ENCODE measurements at places on chromosomes 4 and X.

- no peak for DNase-seq
These were observed 135.0 kb downstream of the AWAT2 start for GRCh38 chrX:69914781-69915180.

- DNase-seq, result no peak
These were observed 4.4 kb upstream of the HTATSF1 start for GRCh38 chrX:136493011-136493410.

DNA sequence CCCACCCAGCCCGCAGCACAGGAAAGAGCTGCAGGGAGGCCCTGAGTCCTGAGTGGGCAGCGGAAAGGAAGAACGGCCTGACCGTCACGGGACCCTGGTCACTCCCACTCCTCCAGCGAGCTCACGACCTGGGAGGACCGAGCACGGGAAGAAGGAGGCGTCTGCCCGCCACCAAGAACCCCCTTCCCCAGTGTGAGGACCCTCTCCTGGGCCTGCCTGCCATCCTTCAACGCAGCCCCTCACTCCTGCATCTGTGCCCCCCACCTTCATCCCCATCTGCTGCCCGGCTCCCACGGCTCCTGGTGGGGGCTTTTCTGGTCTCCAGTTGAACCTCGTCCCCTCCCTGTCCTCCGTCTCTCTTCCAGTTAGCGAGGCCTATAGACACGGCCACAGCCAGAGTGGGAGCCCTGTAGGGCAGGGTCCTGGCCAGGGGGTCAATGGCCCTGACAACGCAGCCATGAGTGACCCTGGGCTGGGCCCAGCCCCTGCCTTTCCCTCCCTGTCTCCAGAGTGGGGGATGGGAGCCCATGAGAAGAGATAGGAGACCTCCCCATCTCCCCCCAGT is 41.3 kb upstream of the MXD4 start:
- DNase-seq, result no peak

DNA sequence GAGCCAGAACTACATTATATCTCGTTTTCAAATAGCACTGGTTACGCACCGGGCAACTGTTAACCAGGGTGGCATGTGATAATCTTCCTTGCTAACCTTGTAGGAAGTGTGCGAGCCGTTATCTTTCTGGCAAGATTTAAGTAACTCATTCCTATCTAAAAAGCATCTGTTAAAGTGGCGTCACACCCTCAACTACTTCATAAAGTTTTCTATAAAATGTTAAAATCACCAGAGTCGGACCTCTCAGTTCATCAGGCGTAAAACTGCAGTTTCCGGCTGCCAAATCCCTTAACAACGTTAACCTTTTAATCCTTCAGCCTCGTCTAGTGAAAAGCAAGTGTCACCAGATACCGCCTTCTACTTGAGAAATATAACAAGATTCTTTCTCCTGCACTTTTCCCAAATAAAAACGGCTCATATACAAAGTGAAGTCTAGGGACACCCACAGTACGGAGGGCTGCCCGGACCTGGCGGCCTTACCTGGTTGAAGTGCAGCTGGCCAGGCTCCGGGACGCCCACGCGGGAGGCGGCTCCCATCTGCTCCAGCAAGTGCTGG is 1.2 kb downstream of the SLC39A8 start:
- DNase-seq, result no peak

DNA sequence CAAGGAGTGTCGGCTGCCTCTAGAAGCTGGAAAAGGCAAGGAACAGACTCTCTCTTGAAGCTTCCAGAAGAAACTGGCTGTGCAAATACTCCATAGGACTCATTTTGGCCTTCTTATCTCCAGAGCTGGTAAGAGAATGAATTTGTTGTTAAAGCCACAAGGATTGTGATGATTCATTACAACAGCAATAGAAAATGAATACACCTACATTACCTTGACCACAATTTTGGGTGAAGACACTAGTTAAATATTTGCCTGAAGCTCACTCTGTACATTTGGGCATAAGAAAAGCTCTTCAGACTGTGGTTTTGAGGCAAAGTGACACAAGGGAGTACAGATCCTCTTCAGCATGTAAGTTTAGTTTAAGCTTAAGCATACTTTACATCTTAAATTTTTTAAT is 134.5 kb upstream of the TLL1 start:
- DNase-seq, result no peak

GRCh38 chr4:182286931-182287330 is 43.7 kb downstream of the TENM3 start:
- no peak for DNase-seq

GRCh38 chr4:56649445-56650261 is 31.4 kb downstream of the HOPX start:
- DNase-seq, result peak; percentile 67

DNA sequence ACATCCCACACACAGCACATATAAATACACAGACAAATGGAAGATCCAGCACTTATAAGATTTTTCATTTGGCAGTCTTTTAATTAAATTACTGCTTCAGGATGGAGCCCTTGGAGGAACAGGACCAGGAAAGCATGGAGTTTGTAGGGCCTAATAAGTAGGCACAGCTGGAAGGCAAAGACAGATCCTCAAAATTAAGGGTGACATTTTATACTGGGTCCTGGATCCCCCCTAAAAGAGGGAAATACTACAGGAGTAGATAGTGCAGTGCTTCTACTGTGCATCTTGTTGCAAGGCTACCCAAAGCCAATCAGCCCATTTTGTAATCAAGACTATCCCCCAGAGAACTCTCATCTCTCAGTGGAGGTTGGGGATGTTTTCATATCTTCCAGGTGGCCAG is 1860.7 kb upstream of the PCDH10 start:
- no peak for DNase-seq

DNA sequence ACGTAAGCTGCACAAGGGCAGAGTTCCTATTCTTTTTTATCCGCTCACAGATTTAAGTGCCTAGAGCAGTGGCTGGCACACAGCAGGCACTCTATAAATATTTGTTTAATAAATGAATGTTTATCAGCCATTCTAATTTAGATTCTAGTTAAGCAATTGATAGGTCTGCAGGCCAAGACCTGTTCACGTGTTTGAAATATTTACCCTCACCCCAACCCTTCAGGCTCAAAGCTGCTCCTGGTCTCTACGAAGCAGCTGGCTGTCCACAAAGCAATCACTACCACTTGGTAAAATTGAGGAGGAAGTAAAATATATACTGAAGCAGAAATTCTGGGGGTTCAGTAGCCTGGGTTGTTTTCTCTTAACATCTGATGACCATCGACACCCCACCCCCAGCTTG is 158.1 kb downstream of the MGST2 start:
- DNase-seq, result no peak

DNA sequence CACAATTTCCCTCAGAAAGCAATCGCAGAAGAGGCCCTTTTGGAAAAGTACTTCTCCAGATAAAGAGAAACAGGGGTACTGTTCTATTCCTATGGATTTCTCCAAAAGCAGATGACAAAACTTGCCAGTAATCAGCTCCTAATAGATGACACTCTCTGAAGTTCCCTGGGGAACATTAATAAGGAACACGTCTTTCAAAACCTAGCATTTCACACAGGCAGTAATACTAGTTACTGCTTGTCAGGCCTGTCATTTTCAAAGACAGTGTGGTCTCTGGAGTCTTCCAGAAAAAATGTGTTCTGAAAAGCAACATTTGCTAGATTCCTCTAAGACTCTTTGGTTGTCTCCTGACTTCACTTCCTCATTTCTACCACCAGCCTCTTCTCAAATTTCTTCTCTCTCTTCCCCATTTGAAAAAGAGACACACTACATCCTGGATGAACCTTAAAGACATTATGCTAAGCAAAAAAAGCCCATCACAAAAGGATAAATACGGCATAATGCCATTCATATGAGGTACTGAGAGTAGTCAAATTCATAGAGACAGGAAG is 47.3 kb downstream of the CHRDL1 start:
- DNase-seq, result peak; percentile 25

DNA sequence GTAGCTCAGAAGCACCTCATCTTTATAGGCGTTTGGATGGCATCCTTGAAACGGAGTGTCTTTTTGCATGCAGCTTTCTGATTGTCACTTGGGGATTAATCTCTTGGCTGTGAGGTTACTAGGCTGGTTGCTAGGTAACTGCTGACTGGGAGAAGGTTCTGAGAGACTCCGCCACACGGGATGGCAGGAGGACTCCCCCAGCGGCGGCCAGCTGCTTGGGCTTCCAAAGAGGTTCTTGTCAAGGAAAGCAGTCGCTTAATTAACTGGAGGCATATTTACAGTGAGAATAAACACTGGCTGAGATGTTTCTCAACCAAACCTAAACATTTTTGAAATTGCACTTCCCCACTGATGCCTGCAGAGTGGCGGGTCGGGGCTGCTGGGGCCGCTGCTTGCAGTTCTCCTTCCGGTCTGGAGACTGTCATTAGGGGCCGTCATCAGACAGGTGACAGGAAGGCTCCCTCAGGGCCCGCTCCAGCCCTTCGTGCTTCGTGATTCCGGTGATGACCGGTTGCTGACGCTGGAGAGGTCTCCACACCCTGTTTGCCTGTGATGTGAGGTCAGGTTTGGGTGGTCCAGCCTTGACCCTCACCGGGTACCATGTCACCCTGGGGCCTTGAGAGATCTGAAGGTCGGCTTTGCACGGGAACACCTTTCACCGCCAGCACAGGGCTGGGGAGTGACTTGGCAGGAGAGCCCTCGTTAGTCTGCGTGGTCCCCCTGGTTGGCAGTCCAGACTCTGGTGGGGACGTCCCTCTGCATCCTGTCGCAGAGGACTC is 9.1 kb downstream of the NSG1 start:
- no peak for DNase-seq

GRCh38 chr4:53015681-53016080 is 153.6 kb downstream of the RASL11B start:
- peak; percentile 38 for DNase-seq

DNA sequence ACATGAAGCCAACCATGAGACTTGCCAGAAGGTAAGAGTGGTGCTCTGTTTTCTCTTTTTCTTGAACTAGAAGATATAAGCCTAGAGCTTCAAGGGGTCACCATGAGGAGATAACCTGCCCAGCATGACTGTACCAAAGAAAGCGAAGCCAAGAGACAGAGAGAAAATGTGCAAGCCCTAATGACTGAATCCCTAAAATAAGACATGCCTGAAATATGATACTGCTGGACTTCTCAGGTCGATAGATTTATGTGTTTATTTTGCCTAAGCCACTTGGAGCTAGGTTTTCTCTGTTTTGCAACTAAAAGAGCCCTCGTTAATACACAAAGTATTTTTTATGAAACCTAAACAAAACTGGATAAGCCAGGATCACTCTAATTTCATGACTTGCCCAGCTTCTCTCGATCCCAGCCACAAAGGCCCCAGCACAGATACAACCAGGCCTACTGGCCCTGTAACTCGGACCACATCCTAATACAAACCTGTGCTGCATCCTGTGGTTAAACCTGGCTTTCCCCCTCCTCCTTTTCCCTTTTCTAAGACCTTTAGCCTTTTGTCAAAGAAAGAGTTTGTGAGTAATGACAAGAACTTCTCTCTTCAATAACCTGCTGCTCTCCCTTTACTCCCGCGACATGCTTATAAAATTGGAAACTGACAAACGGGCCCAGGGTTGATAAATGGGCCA is 185.8 kb downstream of the APBB2 start:
- DNase-seq, result no peak

DNA sequence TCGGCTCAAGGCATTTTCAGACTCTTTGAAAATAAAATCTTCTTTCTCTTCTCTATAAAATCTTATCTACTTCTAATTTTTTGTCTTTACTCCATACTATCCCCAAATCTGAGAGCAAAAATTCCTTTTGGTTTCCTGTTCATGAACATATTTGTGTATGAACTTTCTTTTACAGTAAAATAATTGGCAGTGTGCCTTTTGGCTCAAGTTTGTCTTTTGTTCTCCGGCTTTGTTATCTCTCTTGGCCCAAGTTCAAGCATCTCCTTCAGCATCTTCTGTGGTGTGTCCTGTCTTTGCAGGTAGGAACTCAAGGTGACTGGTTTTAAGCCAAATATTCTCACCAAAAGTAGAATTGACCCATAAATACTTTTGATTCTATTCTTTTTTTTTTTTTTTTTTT is 276.6 kb upstream of the FAT1 start:
- DNase-seq, result no peak

DNA sequence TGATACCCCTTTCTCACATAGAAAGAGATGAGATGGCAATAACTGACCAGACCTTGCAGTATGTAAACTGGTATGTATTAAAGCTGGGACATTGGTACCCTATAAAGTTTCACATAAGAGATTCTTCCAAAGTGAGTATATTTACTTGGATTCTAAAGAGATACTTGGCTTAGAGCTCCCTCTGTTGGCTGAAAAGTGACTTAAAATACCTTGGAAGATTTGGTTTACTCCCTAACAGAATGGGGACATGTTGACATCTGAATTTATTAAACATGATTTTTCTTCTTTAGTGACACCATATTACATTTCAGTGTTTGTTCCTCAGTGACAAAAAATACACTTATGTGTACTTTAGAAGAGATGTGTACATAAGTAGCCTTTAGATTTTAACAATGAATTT is 47.9 kb upstream of the RGN start:
- peak; percentile 79 for DNase-seq

DNA sequence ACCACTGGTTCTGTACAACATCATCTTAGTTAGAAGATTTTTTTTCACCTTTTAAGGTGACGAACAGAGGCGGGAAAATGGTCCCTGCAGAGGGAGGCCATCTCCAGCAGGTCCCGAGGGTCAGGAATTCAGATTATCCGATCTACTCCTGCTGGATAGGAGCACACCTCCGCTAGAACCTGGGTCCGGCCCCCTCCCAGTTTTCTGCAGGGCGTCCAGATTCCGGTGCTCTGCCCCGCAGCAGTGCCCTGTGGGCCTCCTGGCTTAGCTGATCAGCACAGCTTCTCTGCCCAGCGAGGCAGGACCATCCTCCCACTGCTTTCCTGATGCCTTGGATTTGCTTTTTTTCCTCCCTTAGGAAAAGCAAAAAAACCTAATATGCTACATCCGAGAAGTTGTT is 2.3 kb downstream of the TBL1X start:
- no peak for DNase-seq

DNA sequence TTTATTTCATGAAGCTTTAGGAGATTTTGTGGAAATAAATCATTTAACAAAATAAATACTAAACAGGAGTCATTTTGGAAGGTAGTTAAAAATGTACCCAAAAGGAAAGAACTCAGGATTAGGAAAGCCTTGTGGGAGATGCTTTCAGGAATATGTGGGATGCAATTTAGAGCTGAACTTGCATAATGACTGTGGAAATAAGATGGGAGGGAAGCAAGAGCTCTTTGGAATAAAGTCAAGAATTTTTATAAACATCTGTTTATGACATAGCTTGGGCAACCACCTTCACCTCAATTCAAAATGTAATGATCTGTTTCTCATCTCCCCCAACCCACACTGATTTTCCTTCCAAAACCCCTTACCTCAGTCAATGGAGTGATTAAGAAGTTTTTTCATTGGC is 623.8 kb downstream of the FAT4 start:
- no peak for DNase-seq

- peak; percentile 16 for DNase-seq
These were observed 260.6 kb upstream of the BOD1L1 start for GRCh38 chr4:13888112-13888511.

- no peak for DNase-seq
These were observed at the start of gene MSANTD1 for GRCh38 chr4:3248811-3249661. MSANTD1 (plus strand) TSS chr4:3249159; CDS start chr4:3249223, 64 bp downstream.

DNA sequence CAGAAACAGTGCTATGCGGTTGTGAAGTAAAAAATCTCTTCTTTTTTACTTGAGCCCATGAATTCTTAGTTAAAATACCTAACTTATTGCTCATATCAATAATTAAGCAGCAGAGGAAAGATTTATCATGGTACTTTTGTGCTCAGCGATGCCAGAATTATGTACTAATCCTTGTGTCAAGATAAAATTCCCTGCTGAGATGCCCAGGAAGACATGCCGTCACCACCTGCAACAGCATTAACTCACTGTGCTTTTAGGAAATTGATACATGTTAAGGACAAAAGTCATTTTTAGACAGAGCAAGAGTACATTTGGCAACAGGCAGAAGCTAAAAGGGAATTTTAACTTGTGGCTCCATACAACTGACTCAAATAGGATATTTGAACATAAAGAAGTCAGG is 138.9 kb downstream of the NPNT start:
- DNase-seq, result no peak

Data from suppressor macrophage treated with lipopolysaccharide for 1 hour (primary cell).